ENCODE measurements at places on chromosomes 7 and 10.

DNA sequence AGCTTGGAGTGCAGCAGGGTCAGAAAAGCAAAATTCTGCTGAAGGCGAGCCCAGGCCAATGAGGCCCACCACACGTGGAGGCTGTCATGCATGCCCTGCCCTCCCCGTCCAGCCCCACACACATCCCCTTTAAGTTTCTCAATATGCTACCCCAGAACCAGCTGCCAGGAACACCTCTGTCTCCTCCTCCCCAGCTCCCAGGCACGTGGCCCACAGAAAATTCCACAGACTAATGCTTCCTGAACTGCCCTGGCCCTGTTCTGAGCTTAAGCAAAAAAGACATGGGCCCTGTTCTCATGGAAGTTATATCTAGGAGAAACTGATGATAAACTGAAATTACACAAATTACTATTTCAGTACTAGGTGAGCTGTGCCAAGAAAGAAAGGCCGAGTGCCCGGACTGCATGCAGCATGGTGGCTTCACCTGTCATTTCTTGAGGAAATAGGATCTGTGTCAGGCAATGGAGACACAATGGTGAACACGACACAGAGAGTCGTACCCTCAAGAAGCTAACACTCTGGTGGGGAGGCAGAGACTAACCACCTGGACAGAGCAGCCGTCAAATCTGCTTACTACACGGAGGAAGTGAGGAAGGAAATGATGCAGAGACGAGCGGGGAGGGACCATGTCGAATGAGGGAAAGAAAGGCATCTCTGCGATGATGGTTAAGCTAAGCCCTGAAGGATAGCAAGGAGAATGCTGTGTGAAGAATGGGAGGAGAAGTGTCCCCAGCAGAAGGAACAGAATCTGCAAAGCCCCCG is 44.5 kb downstream of the PODXL start:
- no peak for DNase-seq

DNA sequence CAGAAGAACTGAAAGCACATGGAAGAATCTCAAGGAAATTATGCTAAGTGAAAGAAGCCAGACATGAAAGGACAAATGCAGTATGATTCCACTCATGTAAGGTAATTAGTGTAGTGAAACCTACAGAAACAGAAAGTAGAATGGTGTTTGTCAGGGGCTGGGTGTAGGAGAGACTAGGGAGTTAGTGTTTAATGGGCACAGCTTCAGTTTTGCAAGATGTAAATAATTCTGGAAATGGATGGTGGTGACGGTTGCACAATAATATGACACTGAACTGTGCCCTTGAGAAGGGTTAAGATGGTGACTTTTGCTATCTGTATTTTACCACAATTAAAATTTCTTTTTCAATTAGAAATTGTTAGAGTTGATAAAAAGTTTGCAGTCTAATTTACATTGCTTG is 157.3 kb upstream of the ADCY1 start:
- no peak for DNase-seq

DNA sequence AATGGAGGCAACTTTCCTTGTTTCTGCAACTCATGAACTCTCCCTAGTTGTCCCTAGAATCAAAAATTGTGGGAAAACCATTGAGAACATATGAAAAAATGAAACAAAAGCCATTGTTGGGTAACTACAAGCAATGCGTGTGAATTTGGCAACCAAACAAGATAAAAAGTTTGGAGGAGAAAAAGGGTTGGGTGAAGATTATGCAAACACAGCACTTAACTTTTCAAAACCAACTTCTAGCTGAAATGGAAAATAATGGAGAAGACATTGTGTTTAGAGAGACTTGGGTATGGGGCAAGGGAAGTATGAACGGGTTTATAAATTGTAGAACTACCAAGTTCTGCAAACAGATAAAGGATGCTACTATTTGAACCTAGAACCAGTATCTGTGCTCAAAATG is 89.0 kb upstream of the SVIL start:
- no peak for DNase-seq

DNA sequence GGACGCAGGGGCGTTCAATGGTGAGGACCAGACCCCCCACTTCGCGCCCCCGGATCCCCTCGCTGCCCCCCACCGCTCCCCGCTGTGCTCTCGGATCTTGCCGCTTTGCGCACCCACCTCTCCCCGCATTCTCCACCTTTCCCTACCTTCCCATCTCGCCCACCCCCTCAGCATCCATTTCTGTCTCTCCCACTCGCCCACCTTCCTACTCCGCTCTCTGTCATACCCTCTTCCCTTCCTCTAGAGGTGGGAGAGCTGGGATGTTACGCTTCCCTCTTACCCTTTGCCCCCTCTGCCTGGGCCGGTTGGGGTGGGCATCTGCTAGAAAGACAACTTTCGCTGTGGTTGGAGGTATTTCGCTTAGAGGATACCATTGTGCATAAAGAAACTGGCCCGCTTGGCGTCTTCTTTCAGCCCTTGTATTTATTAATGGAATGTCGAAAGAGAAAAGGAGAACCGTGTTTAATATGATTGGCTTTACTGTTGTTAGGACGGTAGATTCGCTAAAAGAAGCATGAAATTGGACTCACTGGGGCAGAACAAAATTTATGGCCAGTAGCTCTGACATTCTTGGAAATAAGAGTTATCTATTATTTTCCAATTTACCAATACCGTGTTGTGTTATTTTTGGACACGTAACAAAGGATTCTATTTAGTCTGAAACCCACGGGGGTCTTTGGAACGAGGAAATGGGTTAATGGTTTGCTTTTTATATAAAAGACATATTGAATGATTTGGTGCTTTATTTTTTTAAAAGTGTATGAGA is 873 bp downstream of the PRKAR2B start:
- DNase-seq = no peak

DNA sequence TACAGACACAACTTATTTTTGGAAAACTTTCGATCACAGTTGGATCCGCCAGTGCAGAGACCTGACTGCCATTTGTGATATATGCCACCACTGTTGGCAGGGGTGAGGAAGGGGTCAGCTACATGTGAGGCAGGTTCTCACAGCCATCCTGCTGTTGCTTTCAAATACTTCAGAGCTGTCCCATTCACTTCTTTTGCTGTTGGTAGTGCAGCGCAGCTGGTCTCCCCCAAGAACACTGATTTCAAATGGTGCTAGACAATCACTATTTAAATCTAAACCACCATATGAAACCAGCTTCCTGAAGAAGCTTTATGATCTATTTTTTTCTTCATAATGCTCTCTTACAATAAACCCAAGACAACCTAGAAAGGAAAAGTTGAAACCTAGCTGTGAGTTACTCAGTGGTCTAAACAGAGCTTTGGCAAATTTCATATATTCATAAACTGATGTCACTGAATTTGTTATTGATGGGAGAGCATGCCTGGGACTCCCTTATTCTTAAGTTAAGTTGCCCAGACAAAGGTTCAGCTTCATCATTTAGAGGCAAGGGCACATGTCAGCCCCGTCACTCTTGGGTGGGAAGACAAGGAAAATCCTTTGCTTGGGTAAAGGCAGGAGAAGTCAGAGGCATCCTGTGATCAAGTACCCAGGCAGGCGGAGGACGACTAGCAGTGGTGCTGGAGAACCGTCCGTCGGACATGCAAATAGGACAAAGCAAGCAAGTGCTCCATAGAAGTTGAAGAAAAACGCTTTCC is 143.4 kb upstream of the KLF14 start:
- DNase-seq = no peak

DNA sequence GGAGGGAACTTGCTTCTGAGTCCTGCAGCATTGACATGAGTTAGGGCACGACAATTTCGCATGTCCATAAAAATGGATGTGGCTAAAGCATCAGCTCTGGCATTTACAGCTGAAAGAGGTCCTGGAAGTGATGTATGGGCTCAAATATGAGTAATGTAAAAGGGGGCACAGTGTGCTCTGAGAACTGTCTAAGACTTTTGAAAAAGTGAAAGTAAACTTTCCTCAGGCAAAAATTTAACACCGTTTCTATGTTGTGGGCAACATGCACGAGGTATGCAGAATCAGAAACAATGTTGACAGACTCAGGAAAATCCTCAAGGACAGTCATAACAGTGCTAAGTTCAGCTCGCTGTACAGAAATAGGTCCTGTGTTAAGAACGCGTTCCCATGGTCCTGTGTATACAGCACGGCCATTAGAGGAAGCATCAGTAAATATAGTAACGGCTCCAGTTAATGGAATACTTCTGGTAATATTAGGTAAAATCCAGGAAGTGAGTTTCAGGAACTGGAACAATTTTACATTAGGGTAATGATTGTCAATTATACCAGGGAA is 37.9 kb upstream of the AKR1C2 start:
- no peak for DNase-seq

- DNase-seq = no peak
Observed at GRCh38 chr10:47050618-47051455, 139.6 kb downstream of the PTPN20 start.

DNA sequence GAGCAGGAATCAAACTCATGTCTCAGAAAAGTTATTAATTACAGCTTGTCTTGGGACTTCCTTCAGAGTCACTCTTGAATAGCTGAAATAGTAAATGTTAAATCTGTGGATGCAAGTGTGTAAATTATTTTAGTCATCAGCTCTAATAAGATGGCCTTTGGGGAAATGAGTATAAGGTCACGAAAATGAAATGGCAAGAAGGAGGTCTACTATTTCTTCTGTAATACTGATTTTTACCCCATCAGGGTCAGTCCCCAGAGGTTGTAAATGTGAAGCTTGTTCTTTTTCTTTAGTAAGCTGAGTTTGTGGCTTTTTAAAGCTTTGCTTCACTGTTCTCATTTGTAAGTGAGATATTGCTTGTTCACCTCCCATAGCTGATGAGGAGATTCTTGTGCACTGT is 63.9 kb downstream of the GBF1 start:
- DNase-seq = no peak

DNA sequence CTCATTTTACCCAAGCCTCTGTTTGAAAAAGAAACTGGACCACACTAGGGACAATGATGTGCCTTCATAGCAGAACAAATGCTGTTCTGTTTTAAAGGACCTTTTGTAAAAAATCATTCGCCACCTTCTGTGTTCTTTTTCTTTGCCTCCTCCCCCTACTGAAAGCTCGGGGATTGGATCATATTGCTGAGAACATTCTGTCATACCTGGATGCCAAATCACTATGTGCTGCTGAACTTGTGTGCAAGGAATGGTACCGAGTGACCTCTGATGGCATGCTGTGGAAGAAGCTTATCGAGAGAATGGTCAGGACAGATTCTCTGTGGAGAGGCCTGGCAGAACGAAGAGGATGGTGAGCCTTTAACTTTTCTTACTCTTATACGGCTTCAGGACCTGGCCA is 62.2 kb downstream of the POLL start:
- DNase-seq = no peak

DNA sequence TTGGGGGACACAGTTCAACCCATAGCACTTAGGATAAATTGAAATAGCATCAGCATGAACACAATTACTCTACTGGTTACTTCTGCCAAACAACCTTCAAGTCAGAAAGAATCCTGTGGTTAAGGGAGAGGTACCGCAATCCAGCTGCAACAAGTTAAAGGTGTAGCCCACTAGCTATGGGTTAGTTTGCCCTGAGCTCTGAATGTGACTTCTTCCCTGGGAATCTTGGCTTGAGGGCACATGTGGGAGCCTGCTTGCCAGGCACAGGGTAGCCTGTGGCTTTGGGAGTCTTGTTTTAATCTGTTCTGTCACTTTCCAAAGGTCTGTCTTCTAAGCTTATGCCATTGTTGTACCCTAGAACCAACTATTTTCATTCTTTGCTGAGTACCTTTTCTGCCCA is 8.9 kb upstream of the SGPL1 start:
- DNase-seq = no peak

- DNase-seq = peak; percentile 88
Observed at GRCh38 chr10:101840741-101841453, 2.7 kb downstream of the KCNIP2 start.

GRCh38 chr10:71388583-71389310 is 8.0 kb upstream of the CDH23 start:
- no peak for DNase-seq

DNA sequence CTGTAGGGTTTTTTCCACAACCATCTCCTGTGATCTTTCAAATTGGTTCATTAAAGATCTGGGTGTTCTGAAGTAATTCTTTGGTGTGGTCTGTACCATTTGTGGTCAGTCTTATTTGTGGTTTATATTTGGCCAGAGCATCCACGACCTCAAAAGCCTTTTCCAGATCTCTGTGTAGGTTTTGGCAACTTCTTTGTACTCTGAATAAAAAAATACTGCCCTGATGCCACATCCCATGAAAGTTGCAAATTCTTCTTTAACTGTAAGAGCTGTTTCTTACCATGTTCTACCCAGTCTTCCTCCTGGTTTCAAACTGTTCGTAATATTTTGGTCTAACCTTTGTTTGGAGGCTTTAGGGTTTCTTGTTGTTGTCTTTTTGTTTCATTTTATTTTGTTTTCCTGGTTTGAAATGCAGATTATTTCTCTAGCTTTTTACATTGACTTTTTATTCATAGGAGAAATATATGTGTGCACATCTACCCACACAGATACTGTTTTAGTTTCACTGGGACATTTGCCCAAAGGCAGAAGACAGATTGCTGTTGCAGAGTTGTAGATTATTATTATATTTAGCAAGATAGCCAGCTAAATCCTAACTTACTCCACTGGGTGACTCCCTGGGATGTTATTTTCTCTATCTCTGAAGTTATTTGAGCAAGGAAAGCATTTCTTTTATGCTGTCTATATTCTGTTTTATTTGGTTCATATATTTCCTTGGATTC is 123.2 kb upstream of the SAMD8 start:
- no peak for DNase-seq

DNA sequence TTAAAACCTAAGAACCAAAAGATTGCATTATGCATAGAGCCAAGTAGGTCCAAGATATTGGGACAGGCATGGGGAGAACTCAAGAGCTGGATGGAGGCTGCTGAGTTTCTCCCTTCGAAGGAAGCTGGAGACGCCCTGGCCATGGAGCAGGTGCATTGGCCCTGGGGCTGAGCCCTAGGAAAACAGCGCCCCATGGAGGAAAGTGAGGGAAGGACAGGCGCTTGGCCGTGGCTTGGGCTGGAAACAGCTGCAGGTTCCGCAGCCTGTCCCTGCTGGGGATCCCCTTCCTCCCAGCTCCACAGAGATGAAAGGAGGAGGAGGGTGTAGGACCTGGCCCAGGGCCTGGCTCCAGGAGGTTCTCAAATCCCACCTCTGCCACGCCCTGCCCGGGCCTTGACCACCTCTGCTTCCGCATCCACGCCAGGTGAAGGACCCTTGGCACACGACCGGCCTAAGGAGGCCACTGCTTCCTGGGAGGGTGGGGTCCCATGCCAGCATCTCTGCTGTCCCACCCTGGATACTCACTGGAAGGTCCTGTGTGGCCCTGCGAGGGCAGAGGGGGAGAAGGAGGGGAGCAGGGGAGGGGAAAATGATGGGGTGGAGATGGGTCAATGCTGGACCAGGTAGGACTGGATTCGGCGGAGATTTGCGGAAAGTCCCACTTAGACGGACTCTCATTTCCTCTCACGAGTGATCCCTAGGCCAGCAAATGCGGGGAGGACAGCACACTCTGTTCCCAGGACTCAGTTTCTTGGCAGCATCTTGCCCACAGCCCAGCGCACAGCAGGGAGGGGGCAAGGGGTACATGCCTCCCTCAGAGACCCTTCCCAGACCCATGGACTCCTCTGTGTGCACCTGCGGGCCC is 258.6 kb upstream of the TCERG1L start:
- DNase-seq = peak; percentile 55

- no peak for DNase-seq
Observed at GRCh38 chr10:84340187-84340586, 11.8 kb downstream of the CCSER2 start.

GRCh38 chr7:139081584-139081983 is 27.9 kb downstream of the ZC3HAV1 start:
- no peak for DNase-seq
